Left colon (tissue), 2 donors: ENCODE measurements at places on chromosomes 5 and 9. TPM values are rescaled to one million over a fixed set of nuclear protein-coding genes. Genes with fewer than 3 reads are reported as not detected.

- DNase-seq: no peak
These were observed 137.8 kb downstream of the GADD45G start for GRCh38 chr9:89742660-89743059.

- DNase-seq: no peak
These were observed 27.7 kb upstream of the TNIP1 start for GRCh38 chr5:151108566-151108965.

GRCh38 chr5:108900668-108901067 lies 153.0 kb downstream of the FER start:
- DNase-seq: no peak

DNA sequence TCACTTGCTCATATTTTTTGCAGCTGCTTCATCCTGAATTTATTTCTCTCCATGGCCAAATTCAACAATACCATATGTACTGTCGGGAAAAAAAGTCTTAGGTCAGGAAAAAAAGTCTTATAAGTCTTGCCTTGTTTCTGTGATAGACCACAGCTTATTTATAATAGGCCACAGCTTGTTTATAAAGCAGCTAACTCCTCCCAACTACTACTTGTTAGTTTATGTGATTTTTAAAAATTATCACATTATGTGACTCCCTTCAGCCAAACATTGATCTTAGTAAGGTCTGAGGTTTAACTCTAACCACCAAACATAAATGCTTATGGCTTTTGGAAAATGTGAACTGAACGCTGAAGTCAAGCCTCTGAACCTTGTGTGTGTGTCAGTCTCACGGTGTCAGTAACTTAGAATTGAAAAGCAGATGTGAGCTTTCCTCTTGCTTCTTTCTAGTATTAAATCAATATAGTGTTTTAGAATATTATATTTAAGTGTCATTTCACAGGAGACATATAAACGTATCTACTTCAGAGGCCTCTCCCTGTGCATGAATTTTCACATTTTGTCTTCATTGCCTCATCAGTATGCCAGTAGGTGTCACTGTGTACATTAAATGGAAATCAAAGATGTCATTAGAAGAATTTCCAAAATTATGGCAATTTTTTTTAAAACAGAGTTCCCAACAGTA lies 51.3 kb downstream of the SNX24 start:
- DNase-seq: no peak

- no peak for DNase-seq
These were observed 124.8 kb upstream of the RAD23B start for GRCh38 chr9:107158321-107158720.

DNA sequence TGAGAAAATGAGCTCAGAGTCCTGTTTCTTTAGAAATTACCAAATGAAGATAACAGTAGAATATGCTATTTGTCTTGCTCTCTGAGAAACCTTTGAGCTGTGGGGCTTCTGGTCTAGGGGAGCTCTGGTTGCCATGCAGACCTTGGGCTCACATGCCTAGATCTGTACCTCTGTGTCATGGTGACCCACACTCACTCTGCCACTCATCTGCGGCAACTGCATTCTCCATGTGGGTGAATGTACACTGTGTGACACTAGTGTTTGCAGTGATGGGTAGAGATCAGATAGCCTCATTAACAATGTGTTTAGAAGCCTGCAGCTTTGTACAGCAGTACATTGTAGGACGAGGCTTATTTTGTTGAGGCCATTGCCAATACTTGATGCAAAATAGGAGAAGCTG lies 521.2 kb downstream of the CHSY3 start:
- DNase-seq: no peak

The DND1 gene
- 1.0 TPM for total RNA-seq

The INSL6 gene
- total RNA-seq: not detected

The FBLL1 gene
- not detected for total RNA-seq
